ENCODE measurements at places on chromosomes 4 and X.

- no peak for DNase-seq
Measured at GRCh38 chr4:177023951-177024350, 231.2 kb upstream of the VEGFC start.

- DNase-seq: no peak
Measured at GRCh38 chrX:14997271-14997670, 124.0 kb downstream of the MOSPD2 start.

DNA sequence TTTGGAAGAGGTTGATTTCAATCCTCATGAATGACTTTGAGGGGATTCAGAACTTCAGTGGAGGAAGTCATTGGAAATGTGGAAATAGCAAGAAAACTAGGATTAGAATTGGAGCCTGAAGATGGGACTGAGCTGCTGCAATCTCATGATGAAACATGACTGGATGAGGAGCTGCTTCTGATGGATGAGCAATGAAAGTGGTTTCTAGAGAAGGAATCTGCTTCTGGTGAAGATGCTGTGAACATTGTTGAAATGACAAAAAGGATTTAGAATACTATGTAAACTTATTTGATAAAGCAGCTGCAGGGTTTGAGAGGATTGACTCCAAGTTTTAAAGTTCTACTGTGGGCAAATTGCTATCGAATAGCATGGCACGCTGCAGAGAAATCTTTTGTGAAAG is 27.1 kb downstream of the EVC start:
- no peak for DNase-seq

DNA sequence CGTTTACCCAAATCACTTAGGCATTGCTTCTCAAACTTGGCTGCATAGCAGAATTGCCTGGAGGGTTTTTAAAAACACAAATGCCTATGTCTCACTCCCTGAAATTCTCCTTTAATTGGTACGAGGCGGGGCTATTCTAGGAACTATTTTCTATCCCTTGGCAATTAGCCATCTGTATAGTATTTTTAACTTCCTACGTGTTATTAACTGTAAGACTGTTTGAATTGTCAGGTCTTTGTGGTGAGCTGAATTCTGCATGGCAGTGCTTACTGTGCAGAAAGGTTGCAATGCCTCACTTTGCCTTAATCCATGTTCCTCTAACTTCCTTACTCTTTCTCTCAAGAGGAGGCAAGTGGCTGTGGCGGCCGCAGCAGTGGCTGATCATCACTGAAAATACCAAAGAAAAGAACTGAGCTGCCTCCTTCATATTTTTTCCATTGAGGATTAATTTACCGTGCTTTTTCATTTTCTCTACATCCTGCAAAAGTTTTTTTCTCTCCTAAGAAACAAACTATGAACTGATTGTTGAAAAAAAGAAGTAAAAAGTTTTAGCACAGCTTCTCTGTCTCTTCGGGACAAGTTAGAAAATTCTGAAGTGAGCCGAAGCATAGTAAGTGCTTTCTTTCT is at the start of gene SHROOM3:
Gene SHROOM3, plus strand, starts transcription at position 329 of the 627 bp plus-strand sequence. CDS start 824 bp downstream, outside the sequence.
- DNase-seq: no peak

- no peak for DNase-seq
Measured at GRCh38 chr4:75800972-75801371, 76.6 kb downstream of the USO1 start.

DNA sequence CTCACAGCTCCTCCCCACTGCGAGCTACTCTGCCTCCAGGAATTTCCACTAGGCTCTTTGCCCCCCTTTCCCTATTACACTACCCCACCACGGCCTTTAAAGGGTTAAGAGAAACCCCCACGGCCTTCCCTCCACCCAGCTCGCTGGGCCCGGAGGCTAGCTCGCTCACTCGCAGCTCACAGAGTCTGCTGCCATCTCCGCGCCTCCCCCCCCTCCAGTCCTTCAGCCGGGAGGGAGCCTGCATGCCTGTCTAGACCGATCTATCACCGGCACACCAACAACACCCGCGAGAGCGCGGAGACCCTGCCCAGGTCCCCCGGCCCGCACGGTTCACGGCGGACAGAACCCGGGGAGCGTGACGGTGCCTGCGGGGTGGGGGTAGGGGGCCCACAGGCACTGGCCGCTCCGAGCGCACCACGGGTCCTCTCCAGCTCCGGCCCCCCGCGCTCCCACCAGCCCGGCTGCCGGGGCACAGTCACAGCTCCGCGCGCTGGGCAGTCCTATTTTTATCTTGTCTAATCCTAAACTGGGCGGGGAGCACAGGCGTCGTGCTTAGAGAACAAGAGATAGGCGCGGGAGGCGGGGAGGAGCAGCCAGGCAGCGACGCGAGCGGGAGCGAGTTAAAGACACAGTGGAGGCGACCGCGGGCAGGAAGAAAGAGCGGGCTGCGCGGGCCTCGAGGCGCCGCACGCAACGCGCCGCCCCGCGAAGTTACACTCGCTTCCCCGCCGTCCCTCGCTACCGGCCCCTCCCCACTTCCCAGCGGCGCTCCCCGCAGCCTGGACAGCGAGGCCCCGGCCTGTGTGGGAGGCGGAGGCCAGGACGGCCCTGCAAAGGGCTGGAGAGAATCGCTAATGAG is 3.5 kb downstream of the BCOR start:
- no peak for DNase-seq

- DNase-seq: no peak
Measured at GRCh38 chr4:185508181-185508580, 27.1 kb downstream of the PDLIM3 start.

- DNase-seq: no peak
Measured at GRCh38 chrX:135463937-135464336, 42.2 kb downstream of the SMIM10L2A start.

DNA sequence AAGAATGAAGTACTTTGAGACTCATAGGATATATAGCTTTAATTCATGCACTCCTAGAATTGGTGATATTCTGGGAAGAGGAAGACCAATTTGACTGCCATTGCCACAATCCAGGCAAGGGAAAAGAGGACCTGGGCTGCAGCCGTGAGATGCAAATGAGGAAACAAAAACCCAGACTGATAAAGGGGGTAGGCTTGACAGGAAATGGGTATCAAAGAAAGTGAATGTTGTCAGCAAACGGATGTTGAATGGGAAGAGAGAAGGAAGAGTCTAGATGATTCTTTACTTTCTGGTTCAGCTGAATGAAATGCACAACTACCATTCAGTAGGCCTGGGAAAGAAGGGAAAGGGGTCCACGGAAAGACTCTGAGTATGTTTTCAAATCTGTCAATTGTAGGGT is 17.1 kb upstream of the ARHGEF6 start:
- DNase-seq: no peak

DNA sequence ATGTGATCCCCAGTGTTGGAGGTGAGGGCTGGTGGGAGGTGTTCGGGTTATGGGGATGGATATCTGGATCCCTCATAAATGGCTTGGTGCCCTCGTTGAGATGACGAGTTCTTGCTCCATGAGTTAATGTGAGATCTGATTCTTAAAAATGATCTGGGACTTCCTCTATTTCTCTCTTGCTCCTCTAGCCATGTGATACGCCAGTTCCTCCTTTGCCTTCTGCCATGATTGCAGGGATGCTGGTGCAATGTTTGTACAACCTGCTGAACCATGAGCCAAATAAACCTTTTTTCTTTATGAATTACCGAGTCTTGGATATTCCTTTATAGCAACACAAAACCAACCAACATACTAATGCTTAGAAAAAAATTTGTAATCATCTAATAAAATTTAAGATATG is 56.6 kb downstream of the STAP1 start:
- DNase-seq: no peak

DNA sequence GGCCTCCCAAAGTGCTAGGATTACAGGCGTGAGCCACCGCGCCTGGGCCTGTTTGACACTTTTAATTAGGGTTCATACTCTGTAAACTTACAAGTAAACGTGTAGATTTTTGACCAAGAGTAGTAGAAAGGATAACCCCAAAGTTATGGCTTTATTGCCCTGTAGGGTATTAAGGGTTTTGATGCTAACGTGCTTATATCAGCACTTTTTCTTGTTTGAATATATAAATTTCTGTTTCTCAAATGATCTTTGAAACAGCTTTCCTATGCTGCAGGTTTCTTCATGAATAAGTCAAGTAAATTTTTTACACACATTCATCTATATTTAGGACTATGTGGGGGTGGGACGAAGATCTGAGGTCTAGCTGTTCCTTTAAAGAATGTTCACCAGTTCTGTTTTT is 29.3 kb upstream of the REPS2 start:
- no peak for DNase-seq

- DNase-seq: no peak
Measured at GRCh38 chr4:48542888-48543287, 52.8 kb downstream of the ZAR1 start.

GRCh38 chr4:26051240-26051639 is 137.2 kb downstream of the SMIM20 start:
- DNase-seq: no peak

Data from NCI-H1694 treated with DMSO at 0.1 percent for 48 hours (cell line).